Mucosa of gallbladder (tissue), 1 donor: ENCODE measurements at places on chromosomes 13 and 19.

DNA sequence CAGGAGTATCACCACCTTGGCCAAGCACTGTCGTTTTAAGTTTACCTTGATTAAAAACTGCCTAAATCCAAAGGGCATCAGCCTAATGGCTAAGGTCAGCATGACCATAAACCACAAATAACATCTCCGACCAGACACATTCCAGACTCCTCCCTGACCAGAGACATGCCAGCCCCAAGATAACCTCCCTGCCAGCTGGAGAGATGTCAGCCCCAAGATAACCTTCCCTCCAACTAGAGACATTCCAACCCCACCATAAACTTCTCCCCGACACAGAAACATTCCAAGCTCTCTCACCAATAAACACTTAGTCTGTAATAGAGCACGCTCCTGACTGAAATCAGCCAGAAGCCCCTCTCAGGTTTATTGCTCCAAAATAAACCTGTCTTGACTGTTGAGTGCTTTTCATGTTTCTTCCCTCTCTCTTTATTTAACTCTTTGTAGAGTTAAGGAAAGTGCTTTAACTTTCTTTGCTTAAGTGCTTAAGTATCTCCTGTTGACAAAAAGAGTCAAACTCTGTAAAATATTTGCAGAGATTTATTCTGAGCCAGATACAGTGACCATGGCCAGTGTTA lies 36.5 kb downstream of the WDR87 start:
- DNase-seq: no peak

DNA sequence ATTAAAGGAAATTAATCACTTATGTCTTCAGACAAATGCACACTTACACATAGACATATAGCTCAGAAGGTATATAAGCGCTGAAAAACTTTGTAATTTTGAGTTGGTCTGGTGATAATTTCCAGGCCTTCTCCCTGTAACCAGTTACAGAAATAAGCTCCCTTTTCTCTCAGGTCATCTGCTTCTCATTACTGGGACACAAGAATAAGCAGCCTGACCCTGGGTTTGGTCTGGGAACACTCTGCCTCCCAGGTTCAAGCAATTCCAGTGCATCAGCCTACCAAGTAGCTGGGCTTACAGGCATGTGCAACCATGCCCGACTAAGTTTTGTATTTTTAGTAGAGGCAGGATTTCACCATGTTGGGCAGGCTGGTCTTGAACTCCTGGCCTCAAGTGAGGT lies 274.5 kb downstream of the LMO7 start:
- DNase-seq: no peak

DNA sequence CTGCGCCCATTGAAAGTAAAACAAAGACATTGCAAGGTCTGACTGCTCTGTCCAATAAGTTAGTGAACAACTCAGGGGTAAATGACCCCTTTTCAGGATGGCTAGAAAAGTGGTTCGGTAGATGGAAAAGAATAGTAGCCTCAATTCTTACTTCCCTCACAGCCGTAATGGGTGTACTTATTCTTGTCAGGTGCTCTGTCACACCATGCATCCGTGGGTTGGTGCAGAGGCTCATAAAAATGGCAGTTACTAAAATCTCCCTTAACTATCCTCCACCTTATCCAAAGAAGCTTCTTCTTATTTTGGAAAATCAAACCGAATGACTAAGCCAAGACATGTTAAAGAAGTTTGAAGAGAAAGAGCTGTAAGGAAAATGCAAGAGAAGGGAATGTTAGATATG lies 31.4 kb upstream of the ZNF83 start:
- no peak for DNase-seq

DNA sequence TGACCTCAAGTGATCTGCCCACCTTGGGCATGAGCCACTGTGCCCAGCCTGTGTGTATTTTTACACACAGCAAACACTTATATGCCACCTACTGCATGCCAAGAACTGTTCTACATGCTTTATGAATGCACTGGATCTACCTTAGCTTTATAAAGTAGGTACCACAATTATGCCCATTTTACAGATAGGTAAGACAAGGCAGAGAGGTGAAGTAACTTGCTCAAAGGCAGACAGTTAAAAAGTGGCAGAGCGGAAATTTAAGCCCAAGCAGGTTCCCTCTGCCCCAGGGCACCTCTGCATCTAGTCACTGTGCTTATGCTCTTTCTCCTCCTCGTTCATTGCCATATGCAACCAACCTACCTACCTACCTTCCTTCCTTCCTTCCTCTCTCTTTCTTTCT lies 10.5 kb downstream of the ADAMTS10 start:
- DNase-seq: no peak

DNA sequence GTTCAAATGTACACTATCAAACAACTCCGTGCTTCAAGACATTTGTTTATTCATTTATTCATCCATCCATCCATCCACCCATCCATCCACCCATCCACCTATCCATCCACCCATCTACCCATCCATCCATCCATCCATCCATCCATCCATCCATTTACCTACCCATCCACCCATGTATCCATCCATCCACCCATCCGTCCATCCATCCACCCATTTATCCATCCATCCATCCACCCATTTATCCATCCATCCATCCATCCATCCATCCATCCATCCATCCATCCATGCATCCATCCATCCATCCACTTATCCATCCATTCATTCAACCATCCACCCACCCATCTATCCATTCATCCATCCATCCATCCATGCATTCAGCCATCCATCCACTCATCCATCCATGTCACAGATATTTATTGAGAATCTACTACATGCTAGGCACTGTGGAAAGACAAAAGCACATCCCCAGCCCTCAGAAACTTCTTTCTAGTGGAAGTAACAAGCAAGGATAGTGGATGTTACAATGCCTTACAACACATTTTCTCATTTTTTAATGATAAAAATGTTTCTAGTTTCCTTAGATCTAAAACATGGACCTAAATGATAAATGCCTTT lies 237.6 kb downstream of the ZNF536 start:
- no peak for DNase-seq

GRCh38 chr13:75635101-75635827 lies 866 bp upstream of the LMO7 start:
- DNase-seq: no peak
